RPMI8226 (cell line): ENCODE measurements at places on chromosomes 16 and 17.
A peak's percentile ranks its signal among the peaks of the same experiment; 100 is the strongest.

- DNase-seq, result peak; percentile 32
These were observed 1.1 kb downstream of the MPP2 start for GRCh38 chr17:43905985-43906852.

- no peak for DNase-seq
These were observed 21.4 kb downstream of the CDRT4 start for GRCh38 chr17:15446036-15446435.

DNA sequence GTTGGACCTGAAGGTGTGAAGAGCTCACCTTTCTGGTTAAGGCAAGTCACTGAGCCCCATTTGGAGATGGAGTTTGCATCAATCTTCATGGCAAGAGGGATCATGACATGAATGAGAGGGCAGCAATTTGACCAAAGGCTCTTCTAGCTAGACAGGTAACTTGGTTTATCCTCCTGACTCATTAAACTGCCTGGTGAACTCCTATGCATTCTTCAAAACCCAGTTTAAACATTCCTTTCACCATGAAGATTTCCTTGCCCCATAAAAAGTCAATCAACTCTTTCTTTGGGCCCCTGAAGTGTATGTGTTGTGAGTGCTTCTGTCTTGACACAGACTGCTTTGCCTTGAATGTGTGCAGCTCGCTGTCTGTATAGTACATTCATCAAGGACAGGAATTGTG, 120.0 kb upstream of the FOXF1 start:
- no peak for DNase-seq

DNA sequence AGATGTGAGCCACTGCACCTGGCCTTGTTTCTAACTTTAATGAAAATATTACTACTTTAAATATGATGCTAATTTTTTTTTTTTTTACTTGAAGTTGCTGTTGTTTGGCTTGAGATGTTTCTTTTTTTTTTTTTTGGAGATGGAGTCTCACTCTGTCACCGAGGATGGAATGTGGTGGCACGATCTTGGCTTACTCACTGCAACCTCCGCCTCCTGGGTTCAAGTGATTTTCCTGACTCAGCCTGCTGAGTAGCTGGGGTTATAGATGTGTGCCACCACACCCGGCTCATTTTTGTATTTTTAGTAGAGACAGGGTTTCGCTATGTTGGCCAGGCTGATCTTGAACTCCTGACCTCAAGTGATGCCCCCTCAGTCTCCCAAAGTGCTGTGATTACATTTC, 23.6 kb downstream of the IGSF6 start:
- no peak for DNase-seq

DNA sequence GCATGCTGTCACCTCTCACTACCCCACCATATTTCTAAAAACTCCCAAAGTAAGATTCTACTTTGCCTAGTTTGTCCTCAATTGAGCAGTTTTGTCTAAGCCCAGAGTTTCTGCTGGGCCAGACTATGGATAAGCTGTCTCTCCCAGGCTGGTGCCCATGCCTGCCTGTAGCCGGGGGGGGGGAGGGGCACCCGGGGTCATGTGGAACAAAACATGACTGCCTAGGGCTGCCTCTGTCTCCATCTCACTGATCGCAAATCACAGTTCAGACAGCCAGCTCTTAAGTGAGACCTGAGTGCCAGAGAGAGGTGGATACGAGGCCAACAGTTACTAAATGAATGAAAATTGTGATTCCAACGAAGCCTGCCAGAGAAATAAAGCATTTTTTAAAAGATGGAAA, 78.8 kb upstream of the RPRML start:
- DNase-seq, result no peak

DNA sequence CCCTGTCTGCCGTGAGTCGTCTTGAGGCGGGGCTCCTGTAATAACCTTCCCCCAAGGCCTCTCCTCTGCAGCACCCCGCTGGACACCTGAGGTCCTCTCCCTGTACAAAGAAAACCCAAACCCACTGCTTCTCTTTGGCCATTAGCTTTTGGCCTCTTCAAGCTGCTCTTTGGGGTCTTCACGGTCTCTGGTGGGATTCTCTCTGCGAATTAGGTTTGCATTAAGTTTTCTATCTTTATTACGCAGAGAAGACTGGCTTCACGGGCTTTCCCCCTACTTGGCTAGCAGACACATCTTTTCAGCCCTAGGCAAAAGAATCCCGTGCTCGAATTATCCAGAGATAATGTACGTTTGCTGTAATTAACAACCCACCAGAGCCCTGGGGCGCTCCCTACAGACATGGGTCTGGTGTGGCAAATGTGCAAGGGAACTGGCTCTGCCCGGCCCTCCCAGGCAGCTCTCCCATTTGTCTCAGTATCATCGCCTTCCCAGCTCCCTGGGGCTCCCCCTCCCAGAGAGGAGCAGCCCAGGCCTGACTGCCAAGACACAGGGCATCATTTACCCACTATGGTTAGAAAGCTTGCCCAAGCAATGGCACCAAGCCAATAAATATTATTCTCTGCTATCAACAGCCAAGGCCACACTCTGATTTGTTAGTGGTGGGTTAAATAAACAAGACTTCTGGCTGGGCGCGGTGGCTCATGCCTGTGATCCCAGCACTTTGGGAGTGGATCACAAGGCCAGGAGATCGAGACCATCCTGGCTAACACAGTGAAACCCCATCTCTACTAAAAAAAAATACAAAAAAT, 24.7 kb upstream of the KLHDC4 start:
- no peak for DNase-seq

DNA sequence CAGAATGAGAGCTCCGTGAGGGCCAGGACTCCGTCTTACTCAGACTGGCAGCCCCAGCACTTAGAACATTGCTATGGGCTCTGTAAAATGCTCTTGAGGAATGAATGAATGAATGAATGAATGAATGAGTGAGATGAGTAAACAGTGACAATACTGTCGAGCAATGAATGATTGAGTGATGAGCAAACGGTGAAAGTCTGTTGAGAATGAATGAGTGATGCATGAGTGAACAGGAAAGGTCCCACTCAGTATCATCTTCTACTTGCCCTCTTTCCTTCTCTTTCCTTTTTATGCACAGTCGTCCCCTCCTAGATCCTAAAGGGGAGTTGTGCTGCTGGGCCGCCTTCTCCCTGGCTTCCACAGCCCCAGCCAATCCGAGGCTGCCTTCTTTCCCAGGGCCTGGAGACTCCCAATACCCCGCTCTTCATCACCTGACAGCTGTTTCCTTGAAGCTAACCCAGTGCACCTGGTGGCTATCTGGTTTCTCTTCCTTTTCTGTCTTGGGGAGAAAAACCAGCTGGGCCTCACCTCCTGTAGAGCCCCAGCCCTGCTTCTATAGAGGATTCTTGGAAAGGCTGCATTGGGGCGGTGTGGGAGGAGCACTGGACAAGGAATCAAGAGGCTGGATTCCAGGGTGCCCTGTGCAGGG, 32.7 kb upstream of the CACNG1 start:
- DNase-seq, result peak; percentile 57

DNA sequence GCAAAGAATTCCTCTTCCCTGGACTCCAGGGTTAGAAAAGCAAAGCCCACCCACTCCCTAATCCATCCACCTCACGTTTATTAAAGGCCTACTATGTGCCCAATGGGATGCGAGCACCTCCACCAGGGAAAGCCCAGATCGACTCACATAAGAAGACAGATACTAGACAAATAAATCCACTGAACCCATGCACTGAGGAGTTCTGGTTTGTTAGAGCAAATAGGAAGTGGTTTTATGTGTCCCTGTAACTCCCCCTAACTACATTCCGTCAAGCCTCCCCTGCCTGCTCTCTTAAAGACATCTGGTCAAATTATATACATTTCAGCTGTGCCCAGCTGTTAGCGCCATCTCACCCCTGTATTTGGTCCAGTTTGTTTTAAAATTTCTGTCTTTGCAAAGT, 218.5 kb upstream of the RPL38 start:
- DNase-seq, result no peak

DNA sequence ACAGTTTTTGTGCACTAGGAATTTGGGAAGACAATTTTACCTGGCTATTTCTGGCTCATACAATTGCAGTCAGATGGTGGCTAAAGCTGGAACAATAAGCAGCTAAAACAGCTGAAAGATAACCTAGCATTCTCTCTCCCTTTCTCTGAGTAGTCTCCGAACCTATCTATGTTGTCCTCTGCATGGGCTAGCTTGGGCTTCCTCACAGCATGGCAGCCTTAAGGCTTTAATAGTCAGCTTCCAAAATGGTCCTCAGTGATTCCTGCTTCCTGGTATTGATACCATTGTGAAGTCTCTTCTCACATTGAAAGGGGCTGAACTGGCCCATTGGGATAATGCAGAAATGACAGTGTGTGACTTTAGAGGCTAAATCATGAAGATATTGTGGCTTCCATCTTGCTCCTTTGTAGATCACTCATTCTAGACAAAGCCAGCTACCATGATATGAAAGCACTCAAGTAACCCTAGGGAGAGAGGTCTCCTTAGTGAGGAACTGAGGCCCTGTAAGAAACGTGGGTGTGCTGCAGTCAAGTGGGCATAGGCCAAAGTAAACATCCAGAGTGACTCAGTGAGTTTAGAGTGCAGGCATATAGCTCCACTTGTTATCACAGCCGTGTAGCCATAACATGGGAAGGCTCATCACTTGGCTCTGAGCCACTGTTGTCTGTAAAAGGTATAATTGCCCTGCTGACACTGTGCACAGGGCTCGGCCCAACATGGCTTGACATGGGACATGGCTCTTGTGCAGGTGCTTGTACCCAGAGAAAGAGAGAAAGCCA, 5.5 kb upstream of the VKORC1 start:
- no peak for DNase-seq

- DNase-seq, result no peak
These were observed 195.9 kb upstream of the C17orf78 start for GRCh38 chr17:37179893-37180292.

DNA sequence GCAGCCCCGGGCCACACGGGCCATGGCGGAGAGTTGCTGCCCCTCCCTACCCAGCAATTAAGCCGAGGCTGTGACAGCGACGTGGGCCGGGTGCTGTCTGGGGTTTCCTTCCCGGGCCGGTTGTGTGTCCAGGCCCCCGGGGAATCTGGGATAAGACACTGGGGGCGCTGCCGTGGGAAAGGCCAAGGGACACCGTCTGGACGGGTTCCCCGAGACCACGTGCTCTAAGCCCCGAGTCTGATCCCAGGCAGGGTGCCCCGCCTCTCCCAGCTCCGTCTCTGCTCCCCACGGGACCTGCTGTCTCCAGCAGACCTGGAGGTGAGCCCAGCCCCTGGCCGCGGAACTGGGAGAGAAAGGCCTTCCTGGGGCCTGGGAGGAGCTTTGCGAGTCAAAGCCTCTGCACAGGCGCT, 92.2 kb downstream of the IRX3 start:
- no peak for DNase-seq

DNA sequence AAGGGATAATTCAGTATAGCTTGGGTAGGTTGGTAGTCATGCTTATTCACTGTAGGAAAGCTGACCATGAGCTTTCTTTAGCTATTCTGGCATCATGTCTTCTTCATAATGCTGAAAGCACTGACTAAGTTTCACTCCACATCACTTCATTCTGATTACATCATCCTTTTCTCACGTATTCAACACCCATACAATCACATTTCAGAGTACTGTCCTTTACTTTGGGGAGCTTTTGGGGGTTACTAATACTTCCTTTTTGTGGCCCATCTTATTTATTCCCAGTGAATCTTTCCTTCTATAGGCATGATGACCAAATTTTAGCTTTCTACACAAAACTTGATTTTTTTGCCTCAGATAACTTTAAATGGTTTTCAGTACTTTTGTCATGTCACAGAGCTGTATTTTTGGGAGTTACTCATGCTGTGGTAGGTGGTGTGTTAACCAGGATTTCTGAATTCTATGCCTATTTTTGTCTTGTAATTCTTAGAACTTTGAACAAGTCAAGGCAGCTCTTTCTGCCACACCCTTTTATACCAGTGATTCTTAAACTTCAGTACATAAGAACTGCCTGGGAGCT, 23.5 kb downstream of the TADA2A start:
- no peak for DNase-seq

DNA sequence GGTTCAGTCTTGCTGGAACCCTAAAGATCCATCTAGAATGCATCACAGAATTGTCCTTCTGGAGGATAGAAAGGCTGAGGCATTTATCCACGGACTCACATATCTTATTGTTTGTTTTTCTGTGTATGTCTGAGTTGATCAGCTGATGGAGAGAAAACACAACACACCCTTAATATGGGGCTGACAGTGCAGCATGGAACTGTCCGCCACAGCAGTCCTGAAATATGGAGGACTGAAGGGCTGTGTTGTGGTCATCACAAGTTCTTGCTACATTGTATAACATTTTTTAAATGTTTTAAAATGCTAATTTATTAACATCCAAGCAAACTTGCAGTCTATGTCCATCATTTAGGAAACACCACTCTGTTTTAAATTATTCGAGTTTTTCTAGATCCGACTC, 448.9 kb upstream of the ERCC4 start:
- DNase-seq, result no peak

DNA sequence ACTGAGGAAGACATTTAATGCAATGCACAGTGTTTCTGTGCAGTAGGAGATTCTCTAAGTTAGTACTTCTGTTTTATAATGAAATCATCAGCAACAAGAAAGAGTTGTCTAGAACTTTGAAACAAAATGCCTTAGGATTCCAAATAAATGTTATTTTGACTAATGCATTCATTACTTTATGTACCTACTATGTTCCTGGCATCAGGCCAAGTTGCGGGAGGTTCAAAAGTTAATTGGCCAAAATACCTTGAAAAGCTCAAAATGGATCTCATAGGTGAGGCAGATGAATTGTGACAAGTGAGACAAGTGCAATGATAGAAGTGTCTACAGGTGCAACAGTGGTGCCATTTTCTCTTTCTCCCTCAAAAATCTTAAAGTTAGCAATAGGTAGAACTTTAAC, 289.4 kb downstream of the TOX3 start:
- no peak for DNase-seq

GRCh38 chr16:70652322-70652721, 6.0 kb downstream of the IL34 start:
- no peak for DNase-seq

GRCh38 chr17:27762527-27763305, 37.6 kb downstream of the NOS2 start:
- peak; percentile 57 for DNase-seq

DNA sequence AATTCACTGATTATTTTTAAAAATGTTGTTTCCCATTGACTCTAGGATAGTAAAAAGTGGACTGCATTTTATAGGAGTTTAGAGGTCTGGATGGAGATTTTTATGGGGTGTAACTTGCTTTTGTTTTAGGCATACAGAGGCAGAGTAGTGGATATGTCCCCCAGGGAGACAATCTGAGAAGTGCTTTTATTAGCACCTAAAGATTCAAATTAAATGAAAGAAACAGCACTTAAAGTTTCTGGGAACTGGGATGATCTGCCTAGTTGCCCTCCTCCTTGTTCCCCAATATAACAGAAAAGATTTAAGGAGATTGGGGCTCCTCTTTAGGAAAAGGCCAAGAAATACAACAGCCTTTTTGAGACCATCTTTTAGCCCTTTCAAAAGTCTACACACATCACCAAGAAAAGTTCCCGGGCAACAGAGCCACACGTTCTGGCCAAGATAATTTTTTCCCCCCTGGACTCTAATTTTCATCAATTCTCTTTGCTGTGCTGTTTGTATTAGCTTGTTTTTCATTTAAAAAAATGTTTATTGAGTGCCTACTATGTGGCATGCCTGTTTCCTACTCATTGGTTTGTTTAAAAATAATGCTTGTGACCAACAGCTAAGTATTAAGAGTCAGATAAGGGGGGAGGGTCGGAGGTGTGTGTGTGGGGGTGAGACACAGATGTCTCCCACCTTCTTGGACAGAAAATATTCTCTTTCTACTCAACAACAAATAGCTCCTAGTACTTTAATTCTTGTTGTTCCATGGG, 2.5 kb upstream of the IGF2BP1 start:
- DNase-seq, result no peak

- peak; percentile 18 for DNase-seq
These were observed 504 bp downstream of the ERN1 start for GRCh38 chr17:64129515-64129764.

GRCh38 chr17:82856361-82856760, 16.5 kb upstream of the ZNF750 start:
- DNase-seq, result no peak

- no peak for DNase-seq
These were observed 10.1 kb downstream of the HMOX2 start for GRCh38 chr16:4486126-4486893.
